GM04504 (cell line): ENCODE measurements at places on chromosomes 7 and 10.

- DNase-seq = no peak
Measured at GRCh38 chr7:101140339-101140699, 13.4 kb downstream of the SERPINE1 start.

GRCh38 chr10:5343561-5343960 is 21.2 kb upstream of the UCN3 start:
- DNase-seq = no peak

GRCh38 chr7:137664846-137665245 is 181.9 kb downstream of the DGKI start:
- DNase-seq = no peak

- no peak for DNase-seq
Measured at GRCh38 chr7:44278451-44279161, 46.8 kb downstream of the CAMK2B start.

DNA sequence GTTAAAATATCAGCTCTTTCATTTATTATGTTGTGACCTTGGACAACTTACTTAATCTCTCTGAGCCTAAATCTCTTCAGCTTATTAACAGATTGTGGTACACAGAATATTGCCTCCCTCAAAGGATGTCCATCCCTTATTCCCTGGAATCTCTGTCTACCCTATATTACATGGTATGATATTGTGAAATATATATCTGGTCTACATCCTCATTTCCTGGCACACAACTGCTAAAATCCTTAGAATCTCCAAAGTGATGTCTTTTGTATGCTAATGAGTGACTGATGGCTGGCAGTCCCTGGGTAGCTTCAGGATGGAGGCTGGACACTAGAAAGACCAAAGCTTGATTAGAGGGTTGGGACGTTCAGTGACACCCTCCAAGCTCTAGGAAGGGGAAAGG is 25.8 kb downstream of the ZNF438 start:
- DNase-seq = no peak

DNA sequence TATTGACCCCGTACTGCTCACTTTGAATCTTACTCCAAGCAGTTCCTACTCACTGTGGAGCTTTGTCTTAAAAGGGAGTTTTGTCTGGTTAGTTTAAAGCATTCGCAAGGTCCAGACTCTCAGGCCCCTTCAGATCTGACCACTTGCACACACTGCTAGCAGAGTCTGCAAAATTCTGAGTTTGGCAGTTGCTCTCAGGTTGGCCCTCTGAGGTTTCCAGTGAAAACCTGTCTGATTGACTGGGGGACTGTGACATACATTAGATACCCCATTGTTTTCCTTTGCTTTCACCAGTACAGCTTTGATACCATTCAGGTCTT is 149.2 kb downstream of the XPNPEP1 start:
- DNase-seq = no peak

GRCh38 chr7:105126436-105126975 is 112.5 kb downstream of the KMT2E start:
- DNase-seq = no peak

DNA sequence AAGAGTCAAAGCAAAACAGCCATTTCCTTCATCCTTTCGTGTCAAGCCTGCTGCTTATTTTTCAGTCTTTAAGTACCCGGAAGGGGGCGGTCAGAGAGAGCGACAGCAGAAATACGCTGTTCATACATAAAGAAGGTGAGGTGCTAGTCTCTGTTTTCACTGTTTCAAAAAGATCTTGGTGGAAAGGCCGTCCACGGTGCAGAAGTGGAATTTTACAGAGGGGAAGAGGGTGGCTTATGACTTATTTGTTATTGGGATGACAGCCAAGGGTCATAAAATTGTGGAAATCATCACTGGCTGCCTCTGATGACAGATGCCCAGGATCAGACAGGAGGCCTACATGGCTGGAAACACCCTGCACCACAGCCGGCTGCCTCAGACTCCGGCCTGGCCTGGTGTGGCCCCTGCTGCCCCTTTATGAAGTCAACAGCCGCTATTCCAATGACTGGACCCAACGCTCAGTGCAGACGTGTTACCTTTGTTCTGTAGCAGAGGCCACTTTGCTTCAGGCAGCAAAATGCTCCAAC is 57.0 kb downstream of the HIPK2 start:
- DNase-seq = no peak

DNA sequence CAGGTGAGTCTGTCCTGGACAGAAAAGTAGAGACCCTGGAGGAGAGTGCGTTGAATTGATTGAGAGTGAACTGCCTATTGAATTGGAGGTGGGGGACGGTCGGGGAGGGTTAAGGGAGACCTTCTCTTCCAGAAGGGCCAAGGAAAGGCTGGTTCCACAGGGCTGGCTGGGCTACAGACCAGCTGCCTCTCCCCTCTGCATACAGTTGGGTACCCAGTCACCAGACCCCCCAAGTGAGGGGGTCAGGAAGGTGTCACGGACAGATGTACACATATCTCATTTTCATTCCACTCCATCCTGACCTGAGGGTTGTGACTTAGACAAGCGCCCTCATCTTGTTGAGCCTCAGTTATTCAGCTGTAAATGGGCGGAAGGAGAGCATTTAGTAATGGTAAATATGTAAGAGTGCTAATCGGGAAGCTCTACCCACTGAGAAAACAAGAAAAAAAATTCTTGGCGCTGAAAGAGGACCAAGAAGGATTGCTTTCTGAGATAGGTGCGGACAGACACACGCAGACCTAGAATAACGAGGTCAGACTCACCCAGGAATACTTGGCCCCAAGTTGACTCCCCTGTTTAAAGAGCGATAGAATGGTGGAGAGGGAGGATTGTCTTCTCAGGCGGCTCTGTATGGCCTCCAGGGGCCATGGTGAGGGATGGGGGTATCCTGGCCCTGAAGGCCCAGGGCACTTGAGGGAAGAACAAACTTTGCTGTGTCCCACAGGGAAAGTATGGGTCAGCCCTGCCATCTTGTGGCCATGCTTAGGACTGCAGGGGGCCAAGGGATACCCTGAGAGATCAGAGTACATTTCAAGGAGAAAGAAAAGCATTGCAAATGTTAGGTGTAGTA is 7.2 kb upstream of the MBL2 start:
- no peak for DNase-seq

GRCh38 chr10:111004016-111004415 is 72.8 kb upstream of the ADRA2A start:
- DNase-seq = no peak

GRCh38 chr10:123938890-123939289 is 47.3 kb upstream of the CPXM2 start:
- DNase-seq = no peak

DNA sequence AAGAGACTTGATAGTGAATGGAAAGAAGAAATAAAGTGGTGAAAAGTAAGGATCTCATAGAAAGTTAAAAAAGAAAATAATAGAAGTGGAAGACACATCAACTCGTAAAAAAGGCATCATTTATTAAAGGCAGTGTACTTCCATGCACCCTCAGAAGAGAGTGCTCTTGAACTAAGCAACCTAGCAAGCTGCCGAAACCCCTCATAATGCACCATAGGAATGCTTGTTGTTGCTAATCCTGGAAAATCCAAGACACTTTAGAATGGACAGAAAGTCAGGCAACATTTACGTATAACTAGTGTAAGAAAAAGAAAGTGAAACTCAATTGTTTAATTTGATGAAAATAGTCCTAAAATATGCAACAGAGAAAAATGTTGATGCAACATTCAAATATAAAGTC is 12.8 kb downstream of the TFPI2 start:
- DNase-seq = no peak

- DNase-seq = no peak
Measured at GRCh38 chr7:153523320-153524015, 528.7 kb upstream of the DPP6 start.

DNA sequence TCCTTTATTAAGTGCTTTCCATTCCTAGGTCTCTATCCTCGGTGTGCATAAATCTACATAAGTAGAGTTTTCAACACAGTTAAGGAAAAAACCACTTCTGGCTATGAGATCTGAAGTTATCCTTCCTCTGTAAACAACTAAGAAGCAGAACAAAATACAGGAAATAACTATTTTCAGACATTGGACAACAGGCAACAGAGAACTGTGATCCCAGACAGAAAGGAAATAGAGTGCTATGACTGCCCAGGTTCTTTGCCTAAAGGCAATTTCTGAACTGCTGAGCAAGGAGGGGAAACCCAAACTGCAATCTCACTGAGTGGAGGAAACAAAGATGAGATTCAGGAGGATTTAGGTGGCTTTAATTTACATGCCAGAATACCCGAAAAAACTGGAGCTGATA is 285.4 kb downstream of the SNX13 start:
- DNase-seq = no peak

DNA sequence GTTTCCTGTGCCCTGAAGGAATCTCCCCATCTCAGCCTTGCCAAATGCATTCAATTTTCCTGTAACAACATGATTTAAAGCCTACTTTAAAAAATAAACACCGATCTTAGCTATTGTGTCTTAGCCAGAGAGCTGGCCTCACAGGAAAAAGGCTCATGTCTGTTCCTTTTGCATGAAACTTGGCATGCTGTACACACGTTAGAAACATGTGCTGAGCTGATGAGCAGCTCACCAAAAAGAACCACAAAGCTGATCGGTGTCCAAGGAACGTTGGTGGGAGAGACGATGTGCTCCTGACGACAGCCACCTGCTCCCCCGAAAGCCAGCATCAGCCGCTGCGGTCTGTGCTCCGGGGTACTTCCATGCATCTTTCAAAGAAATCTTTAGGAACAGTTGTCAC is 135.9 kb downstream of the ADARB2 start:
- no peak for DNase-seq
